ENCODE measurements at places on chromosomes 16 and 17. TPM values are rescaled to one million over a fixed set of nuclear protein-coding genes. Genes with fewer than 3 reads are reported as not detected.

GRCh38 chr16:82665025-82665424, 38.3 kb downstream of the CDH13 start:
- DNase-seq, result no peak

Gene ZNF75A
- 27.5 TPM for polyA plus RNA-seq

Gene CDRT15
- polyA plus RNA-seq, result not detected

- DNase-seq, result no peak
These were observed 16.6 kb upstream of the SMIM5 start for GRCh38 chr17:75616521-75617122.

DNA sequence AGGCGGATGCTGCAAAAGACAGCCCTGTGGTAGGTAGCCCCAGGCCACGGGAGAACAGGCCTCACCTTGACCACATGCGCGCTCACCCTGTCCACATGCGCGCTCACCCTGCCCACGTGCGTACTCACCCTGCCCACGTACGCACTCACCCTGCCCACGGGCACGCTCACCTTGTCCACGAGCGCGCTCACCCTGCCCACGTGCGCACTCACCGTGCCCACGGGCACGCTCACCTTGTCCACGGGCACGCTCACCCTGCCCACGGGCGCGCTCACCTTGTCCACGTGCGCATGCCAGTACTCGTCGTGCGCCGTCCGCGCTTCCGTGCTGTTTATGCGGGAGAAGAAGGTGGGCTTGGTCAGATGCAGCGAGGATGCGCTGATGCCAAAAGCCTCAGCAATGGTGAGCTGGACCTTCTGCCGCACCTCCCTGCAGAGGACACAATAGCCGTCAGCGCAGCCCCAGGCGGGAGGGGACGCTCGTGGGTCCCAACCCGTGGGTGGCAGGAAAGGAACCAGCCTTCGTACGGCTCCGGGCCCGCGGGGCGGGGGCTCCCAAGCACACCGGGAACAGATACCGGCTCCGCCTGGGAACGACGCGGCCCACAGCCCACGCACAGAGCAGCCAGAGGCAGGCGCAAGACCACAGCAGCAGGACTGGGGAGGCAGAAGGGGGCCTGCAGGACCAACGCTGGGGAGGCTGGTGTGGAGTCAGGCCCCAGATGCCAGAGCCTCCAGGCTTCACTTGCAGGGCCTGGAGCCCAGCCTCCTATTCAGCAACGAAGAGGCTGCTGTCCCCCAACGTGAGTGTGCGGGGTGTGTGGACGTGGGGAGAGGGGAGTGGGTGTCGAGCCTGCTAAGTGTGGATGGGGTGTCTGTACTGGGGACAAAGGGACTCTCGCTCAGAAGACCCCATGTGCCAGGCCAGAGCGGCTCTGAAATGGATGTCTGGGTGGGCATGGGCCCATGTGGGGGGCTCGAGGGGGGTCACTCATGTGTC, 14.2 kb upstream of the HEXD start:
- DNase-seq, result no peak

Gene ATAD5
- 0.49 TPM for polyA plus RNA-seq

DNA sequence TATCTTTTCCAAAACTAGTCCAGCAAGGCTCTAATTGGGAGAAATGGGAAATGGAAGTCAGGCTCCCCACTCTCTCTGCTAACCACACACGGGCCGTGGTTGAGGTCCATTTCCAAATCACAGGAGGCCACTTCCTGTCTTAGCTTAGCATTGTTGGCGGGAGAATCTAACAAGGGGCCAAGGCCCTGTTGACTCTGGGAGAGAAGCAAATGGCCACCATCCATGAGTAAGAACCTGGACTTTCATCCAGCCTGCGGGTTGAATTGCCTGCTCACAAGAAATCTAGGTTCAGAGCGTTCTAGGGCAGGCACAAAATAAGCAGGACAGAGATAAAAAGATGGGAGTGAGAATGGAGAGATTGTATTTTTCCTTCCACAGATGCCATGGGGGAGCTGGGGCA, 5.7 kb downstream of the FAM20A start:
- DNase-seq, result no peak

DNA sequence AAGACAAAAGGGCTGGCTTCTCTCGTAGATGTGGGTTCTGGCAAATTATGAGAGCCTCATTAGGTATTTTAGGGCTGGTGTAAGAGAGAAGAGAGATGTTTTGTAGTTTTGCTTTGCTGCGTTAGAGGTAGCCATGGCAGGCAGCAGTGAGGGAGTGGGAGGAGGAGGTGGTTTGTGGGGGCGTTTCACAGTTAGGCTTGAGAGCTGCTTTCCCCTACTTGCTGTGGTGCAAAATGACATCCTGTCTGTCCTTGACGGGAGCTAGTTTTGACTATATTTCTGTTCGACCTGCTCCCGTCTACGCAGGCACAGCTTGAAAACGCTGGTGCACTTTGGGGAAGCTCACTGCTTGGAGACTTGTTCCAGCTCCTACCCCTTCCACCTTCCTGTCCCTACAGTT, 75.5 kb downstream of the SLC5A11 start:
- DNase-seq, result no peak

DNA sequence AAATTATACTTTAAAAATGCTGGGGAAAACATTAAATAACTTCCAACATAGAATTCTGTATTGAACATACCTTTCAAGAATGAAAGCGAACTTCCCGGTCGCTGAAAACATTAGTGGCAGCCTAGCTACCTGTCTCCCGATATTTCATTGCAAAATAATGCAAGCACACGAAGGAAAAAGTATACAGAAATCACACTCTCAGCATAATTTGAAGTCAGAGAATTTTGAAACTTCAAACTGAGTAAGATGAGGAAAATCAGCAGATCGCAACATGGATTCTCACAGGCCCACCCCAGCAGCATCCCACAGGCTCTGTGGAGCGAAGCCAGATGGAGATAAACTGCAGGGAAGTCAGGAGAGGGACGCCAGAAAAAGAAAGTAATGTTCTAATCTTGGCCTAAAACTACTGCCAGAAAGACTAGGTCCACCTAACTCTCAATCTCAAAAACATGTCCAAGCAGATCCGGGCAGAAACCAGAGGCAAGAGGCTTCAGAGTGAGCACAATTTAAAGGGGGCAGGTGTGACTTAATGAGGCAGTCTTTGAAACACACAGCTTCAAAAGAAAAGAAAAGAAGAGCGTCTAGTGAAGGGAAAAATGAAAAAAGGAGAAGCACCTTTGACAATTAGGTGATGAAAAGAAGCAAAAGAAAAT, 4.8 kb upstream of the GOSR1 start:
- no peak for DNase-seq

DNA sequence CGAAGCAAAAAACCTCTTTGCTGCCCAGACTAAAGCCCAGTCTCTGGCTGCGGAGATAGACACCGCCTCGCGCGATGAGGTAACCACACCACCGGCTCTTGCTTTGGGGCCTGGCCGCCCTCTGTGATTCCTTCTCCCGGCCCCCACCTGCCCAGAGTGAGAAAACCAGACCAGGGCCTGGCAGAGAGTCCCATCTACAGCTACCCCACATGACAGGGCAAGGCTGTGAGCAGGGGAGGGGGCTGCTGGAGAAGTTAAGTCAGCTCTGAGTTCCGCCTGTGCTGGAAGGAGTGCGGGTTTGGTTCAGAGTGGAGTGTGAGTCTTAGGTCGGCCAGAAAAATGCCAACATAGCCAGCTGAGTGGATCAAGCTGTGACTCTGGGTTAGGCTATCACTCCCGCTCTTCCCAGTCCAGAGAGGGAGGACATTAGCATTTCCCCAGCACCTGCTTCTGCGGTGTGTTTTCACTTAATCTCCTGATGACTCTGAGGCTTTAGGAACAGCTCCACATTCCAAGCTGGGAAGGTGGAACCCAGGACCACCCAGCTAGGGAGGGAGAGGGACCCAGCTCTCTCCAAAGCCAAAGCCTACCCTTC, 139.0 kb downstream of the RAB11FIP4 start:
- no peak for DNase-seq

- no peak for DNase-seq
These were observed 489 bp downstream of the ZC3H18 start for GRCh38 chr16:88570691-88571092.

GRCh38 chr17:16910341-16910740, 61.6 kb downstream of the TNFRSF13B start:
- DNase-seq, result no peak

Gene KRT31
- not detected for polyA plus RNA-seq

Gene USP10
- 11.4 TPM for polyA plus RNA-seq

GRCh38 chr17:79305768-79306423, 231.3 kb downstream of the ENGASE start:
- DNase-seq, result peak; percentile 56

GRCh38 chr17:17183744-17184143, 22.4 kb downstream of the PLD6 start:
- DNase-seq, result no peak

DNA sequence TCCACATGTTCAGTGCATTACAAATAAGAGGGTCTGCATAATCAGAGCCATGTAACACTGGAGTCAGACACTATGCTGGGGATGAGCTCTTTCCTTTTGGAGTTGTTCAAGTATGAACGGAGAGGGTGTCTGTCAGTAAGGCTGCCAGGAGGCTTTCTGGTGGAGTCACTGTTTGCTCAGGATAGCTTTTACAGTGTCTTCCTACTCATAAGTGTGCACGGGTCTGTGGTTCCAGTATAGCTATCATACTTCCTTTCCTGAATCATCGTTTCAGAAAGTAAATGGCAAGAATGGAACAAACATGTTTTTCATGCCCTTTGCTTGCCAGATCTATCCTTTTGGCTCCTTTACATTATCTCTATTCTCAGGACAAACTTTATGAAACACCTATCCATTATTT, 152.7 kb upstream of the CDH11 start:
- DNase-seq, result no peak

Gene MYH8
- not detected for polyA plus RNA-seq

Gene HOXB9
- not detected for polyA plus RNA-seq

- DNase-seq, result peak; percentile 69
These were observed 10.5 kb downstream of the OSBPL7 start for GRCh38 chr17:47810901-47811635.

Gene MSLN
- polyA plus RNA-seq, result 4.6 TPM

GRCh38 chr17:40035162-40035559, 19.0 kb downstream of the MED24 start:
- DNase-seq, result no peak

GRCh38 chr16:1732071-1732470, 26.1 kb downstream of the MAPK8IP3 start:
- no peak for DNase-seq

- DNase-seq, result peak; percentile 80
These were observed 14.6 kb downstream of the RGS11 start for GRCh38 chr16:261031-261691.

Gene CFAP97D1
- polyA plus RNA-seq, result not detected

DNA sequence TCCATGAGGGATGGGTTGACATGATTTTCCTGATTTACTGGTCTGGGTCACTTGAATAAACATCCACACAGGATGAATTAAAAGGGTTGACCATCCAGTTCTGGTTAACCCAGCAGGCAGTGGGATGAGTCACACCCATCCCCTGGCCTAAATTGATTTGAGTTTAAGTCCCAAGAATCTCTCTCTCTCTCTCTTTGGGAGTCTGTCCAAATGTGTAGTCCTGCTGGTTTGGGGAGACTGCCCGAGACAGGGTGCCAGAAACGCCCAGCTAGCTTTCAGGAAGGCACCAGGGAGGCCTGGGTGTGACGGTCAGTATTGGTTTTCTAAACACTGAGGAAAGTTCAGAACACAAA, 38.8 kb downstream of the SCPEP1 start:
- DNase-seq, result no peak
